Upper lobe of left lung (tissue), 6 donors: ENCODE measurements at places on chromosomes 7 and 10. TPM values are rescaled to one million over a fixed set of nuclear protein-coding genes. Genes with fewer than 3 reads are reported as not detected.
A peak's percentile ranks its signal among the peaks of the same experiment; 100 is the strongest.

PTPN12 gene
- 211 TPM for total RNA-seq

ICA1 gene
- 30.1 TPM for total RNA-seq

ARHGEF5 gene
- 25.4 TPM for total RNA-seq

NUTM2E gene
- not detected for total RNA-seq

SLC13A4 gene
- total RNA-seq = not detected

MYL10 gene
- not detected for total RNA-seq

STEAP2 gene
- total RNA-seq = 2.6 TPM

PHKG1 gene
- total RNA-seq = 0.49 TPM

STOX1 gene
- total RNA-seq = 25.6 TPM

DNA sequence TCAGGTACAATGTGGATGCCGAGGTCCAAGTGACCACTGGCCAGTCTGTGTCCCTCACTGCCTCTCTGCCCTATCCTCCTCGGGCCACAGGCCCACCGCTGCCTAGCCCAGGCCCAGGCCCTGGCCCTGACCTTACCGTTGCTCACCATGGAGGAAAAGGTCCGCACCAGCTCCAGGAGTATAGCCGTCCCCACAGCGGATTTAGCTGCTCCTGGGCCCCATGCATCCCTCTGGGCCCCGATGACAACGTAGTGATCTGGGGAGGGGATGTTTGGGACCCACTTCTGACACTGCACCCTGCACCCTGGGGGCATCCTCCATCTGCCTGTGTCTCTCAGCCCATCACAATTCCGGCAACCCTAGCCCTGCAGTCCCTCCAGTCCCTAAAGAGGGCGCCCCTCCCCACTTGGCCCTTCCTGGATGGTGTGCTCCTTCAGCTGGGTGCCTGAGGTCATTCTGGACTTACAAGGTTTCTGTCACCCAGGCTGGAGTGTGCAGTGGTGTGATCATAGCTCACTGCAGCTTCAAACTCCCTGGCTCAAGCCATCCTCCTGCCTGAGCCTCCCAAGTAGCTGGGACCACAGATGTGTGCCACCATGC lies 12.1 kb downstream of the TFR2 start:
- no peaks in the 10 kb centered on the region for H3K27me3 ChIP-seq
- H3K4me3 ChIP-seq = no peak overlapping the region
- H3K27ac ChIP-seq = no peak overlapping the region
- peaks cover 21% of the 10 kb centered on the region for H3K4me1 ChIP-seq
- peak; percentile 27 for DNase-seq

GRCh38 chr10:86079088-86079487 lies 287.5 kb downstream of the GRID1 start:
- H3K27ac ChIP-seq = no peak overlapping the region
- no peaks in the 10 kb centered on the region for H3K27me3 ChIP-seq
- no peaks in the 10 kb centered on the region for H3K36me3 ChIP-seq
- no peak overlapping the region for H3K4me3 ChIP-seq
- H3K4me1 ChIP-seq = no peaks in the 10 kb centered on the region

- H3K27ac ChIP-seq = no peak overlapping the region
- H3K4me3 ChIP-seq = no peak overlapping the region
- DNase-seq = no peak
Measured at GRCh38 chr7:81190997-81191768, 272.3 kb upstream of the SEMA3C start.

DNA sequence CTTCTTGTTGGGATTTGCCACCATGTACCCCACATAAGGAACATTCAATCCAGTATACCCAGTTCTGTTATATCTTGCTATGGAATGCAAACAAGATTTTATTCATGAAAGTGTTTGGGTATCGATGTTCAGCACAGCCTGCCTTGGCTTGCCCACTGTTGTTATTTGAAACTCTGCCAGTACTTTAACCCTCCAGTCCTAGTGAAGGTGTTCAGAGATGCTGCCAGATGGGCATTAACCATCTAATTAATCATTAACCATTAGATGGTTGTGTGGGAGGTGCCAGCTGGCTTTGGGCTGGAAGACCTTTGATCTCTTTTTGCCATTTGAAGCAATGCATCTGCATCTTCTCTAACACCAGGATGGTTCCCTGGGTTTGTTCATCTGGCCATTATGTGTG lies 363.0 kb downstream of the SH2D4B start:
- no peaks in the 10 kb centered on the region for H3K36me3 ChIP-seq
- H3K4me1 ChIP-seq = no peaks in the 10 kb centered on the region
- no peak overlapping the region for H3K27ac ChIP-seq
- H3K4me3 ChIP-seq = no peak overlapping the region
- no peaks in the 10 kb centered on the region for H3K27me3 ChIP-seq
- no peak for DNase-seq

GRCh38 chr7:37201003-37201875 lies 247.4 kb downstream of the ELMO1 start:
- H3K27ac ChIP-seq = peak overlapping the region; percentile 39
- no peaks in the 10 kb centered on the region for H3K27me3 ChIP-seq
- peaks cover 9% of the 10 kb centered on the region for H3K36me3 ChIP-seq
- no peak overlapping the region for H3K4me3 ChIP-seq
- no peak for DNase-seq

- H3K27me3 ChIP-seq = no peaks in the 10 kb centered on the region
- H3K36me3 ChIP-seq = peaks cover 4% of the 10 kb centered on the region
- H3K27ac ChIP-seq = no peak overlapping the region
- H3K4me3 ChIP-seq = no peak overlapping the region
- DNase-seq = no peak
Measured at GRCh38 chr7:127809261-127809702, 157.3 kb downstream of the SND1 start.

GRCh38 chr7:140898786-140899536 lies 25.8 kb downstream of the BRAF start:
- no peaks in the 10 kb centered on the region for H3K36me3 ChIP-seq
- H3K4me1 ChIP-seq = peaks cover 3% of the 10 kb centered on the region
- H3K27me3 ChIP-seq = no peaks in the 10 kb centered on the region
- no peak for DNase-seq

DNA sequence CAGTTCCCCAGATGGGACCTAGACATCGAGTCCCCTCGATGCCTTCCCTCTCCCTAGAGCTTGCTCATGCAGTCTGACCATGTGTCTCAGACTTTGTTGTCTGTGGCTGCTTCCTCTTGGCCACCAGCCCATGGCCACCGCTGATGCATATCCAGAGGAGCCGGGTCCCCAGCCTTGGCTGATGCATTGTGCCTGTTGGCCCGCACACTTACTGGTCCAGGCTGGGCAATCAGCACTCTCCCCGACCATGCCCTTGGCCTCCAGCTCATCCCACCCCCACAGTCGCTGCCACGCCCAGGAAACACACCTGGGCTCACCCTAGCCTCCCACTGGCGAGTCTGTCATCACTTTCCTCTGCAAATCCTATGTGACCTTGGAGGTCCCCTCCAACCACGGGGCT lies 10.1 kb downstream of the NPC1L1 start:
- H3K27me3 ChIP-seq = no peaks in the 10 kb centered on the region
- no peak overlapping the region for H3K4me3 ChIP-seq
- no peaks in the 10 kb centered on the region for H3K36me3 ChIP-seq
- no peak overlapping the region for H3K27ac ChIP-seq
- no peak for DNase-seq

GRCh38 chr10:110739811-110740271 lies 95.7 kb downstream of the RBM20 start:
- no peak overlapping the region for H3K4me3 ChIP-seq
- H3K4me1 ChIP-seq = no peaks in the 10 kb centered on the region
- H3K36me3 ChIP-seq = no peaks in the 10 kb centered on the region

- H3K4me1 ChIP-seq = no peaks in the 10 kb centered on the region
- no peaks in the 10 kb centered on the region for H3K36me3 ChIP-seq
- no peak overlapping the region for H3K27ac ChIP-seq
- H3K27me3 ChIP-seq = no peaks in the 10 kb centered on the region
- no peak for DNase-seq
- no peak overlapping the region for H3K4me3 ChIP-seq
Measured at GRCh38 chr7:46003896-46004875, 83.1 kb upstream of the IGFBP3 start.

DNA sequence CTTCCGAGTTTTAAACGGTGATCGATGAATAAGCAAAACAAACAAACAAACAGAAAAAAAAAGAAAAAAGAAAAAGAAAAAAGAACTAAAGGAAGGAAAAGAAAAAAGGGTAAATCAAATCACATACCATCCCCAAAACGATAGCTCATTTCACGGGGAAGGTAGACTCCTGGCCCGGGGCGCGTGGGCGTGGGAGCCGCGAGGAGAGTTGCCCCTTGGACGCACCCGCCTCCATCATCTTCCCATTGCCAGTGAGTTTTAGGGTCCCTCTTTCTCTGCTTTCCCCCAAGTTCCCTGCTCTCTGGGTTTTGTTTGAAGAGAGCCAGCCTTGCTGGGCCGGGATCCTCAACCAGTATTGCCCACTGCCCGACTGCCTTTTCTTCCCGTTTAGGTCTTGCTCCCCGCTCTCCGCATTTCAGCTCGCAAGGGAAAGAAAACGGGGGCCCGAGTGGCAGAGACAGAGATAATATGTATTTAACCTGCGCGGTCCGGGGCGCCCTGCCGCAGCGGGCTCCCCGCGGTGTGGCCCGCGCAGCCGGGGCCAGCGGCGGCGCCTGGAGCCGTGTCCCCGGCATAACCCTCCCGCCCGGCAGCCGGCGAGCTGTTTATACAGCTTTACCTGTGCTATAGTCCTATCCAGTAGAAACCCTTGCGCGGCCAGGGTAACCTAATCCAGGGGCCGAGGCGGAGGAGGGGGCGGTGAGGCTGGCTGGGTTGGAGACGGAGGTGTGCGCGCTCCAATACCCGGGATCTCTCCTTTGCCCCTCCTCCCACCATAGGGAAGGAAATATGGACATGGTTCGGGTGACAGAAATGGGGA lies 5.2 kb upstream of the GATA3 start:
- DNase-seq = no peak
- H3K4me1 ChIP-seq = peaks cover 71% of the 10 kb centered on the region
- H3K4me3 ChIP-seq = no peak overlapping the region
- H3K27ac ChIP-seq = no peak overlapping the region

DNA sequence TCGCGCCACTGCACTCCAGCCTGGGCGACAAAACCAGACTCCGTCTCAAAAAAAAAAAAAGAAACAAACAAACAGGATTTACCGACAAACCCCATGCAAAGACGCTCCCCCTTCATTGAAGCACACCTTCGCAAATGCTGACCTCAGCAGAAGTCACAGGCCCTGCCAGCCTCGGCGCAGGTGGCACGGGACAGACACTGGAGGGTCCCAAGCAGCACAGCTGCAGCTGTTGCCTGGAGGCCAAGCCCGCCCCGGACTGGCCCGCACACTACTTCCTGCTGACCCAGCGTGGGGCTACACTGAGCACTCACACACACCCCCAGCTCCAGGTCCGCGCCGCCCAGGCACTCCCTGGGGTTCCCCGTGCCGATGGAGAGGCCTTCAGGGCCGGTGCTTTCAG lies 31.2 kb downstream of the SNX8 start:
- no peak overlapping the region for H3K27ac ChIP-seq
- no peaks in the 10 kb centered on the region for H3K4me1 ChIP-seq
- no peaks in the 10 kb centered on the region for H3K27me3 ChIP-seq
- no peaks in the 10 kb centered on the region for H3K36me3 ChIP-seq
- no peak overlapping the region for H3K4me3 ChIP-seq
- DNase-seq = no peak

DNA sequence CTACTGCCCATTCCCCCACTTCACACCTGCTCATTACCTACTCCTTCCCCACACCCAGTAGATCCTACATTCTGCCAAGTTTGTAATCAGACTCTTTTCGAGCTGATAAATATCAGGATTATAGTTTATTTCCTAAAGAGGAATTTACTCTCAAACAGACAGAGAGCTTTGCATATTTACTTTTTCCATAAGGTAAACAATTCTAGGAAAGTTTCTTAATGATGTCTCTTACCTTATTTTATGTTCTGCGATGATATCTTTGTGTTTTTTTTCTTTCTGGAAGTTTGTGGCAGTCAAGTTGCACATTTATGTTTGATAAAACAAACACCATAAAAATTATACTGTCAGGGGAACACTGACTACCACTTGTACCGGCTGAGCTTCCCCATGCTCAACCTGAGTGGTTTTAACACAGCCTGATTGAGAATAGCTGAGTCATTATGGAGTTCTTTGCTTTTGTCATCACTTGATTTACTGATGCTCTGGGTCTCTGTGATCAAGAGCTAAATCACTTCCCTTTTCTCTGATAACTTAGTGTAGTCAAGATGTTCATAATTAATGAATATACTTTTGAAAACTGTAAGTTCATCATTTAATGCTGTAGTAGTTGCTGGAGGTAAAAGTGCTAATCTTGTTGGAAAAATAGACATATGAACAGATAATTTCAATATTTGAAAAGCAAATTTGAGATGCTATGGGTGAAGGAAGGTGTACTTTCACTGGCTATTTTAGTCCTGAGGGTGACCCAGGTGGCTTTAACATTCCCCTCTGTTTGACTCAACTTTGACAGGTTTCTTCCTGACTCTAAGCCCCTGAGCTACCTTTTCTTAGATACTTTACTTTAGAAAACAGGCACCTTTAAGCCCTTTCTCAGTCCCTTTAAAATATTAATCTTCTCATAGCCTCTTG lies 1034.5 kb upstream of the LRRTM3 start:
- H3K36me3 ChIP-seq = no peaks in the 10 kb centered on the region
- no peaks in the 10 kb centered on the region for H3K27me3 ChIP-seq
- DNase-seq = no peak

DNA sequence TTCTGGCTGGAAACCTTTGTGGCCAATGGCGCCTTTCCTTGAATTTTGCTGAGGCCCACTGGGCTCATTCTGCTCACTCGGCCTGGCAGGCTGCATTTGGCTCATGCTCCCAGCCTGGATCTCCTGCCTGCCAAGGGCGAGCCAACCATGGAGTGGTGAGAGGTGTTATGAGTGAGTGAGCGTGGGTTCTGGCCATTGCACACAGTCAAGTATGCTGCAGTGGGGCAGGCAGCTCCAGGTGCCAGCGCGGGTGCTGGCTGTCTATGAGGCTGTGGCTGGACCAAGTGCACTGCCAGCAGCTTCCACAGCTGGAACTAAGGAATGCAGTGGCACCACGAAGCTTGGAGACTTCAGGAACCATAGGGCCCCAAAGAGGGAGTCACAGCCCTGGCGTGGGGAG lies 42.2 kb upstream of the TUBB8 start:
- no peaks in the 10 kb centered on the region for H3K4me1 ChIP-seq
- DNase-seq = no peak
- no peaks in the 10 kb centered on the region for H3K27me3 ChIP-seq
- no peak overlapping the region for H3K27ac ChIP-seq
- no peak overlapping the region for H3K4me3 ChIP-seq
- H3K36me3 ChIP-seq = no peaks in the 10 kb centered on the region
